ENCODE measurements at places on chromosomes 12 and 14.

DNA sequence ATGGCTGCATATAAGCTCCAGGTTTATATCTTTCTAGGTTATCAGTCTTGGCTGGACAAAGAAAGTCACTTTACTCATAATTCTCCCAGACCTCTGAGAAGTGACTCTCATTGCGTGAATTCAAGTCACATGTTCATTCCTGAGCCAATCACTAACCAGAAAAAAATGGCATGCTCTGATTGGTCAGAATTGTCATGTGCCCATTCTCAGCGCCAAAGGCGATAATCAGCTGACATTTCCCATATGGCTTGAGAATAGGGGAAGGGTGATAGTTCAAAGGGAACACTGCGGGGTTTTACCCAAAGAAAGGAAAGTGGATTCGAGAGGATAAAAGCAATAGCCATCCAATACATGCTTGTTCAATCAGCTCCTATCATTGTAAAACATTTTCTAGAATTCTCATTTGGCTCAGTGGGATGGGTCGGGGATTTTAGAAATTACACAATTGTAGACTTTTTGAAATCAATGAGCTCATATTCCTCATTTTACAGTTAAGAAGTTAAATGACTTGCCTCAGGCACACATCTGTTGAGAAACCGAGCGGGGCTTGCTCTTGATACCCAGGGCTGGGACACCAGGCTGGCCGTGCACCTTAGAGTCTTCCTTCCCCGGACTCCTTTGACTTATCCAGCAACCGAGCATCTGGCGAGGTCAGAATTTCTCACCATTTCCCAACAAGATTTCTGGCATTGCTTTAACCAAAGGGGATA lies 454.0 kb upstream of the TBX3 start:
- no peak for DNase-seq

- no peak for DNase-seq
Measured at GRCh38 chr14:78455896-78456435, 285.8 kb downstream of the NRXN3 start.

DNA sequence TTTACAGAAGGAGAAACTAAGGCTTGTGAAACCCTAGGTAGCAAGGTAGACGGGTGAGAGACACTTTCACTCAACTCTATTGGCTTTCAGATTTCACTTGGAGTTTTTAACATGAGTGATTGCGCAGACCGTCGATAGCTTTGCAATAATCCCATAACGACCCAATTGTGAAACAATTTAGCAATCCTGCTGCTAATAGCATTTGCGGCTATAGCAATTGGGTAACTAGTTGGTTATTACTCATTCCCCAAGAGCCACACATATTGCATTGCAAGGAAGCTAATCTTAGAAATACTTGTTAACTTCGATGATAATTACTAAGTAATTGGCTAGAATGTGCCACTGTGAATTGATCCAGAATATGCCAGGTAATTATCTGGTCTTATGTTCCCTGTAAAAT lies 159.9 kb upstream of the NOS1 start:
- no peak for DNase-seq

DNA sequence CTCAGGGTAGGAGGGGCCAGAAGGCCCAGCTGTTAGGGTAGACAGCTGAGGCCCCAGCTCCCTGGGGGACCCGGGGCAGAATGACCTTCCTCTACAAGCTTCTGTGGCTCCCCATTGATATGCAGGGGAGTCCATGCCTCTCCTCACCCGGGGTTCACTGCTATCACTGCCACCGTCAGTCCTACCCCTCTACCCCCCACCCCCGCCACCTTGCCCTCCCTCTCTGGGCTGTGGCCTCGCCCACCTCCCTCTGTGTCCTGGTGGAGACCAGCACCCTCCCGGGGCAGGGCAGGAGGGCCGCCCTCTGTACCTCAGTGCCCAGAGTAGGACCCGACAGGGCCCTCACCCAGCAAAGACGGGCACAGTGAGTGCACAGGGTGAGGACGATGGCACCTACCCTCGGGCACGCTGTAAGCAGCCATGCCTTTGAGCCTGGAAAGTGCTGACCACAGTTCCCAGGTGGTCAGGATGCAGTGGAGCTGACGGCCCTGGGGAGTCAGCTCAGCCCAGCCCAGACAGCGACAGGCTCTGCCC lies 88.4 kb upstream of the SFSWAP start:
- no peak for DNase-seq

Data from CD4-positive, alpha-beta T cell treated with Interleukin-2 at 100 ng/mL for 4 hours (primary cell).